RCC 7860 (cell line): ENCODE measurements at places on chromosomes 6 and 20.
A peak's percentile ranks its signal among the peaks of the same experiment; 100 is the strongest.

GRCh38 chr6:143333749-143334520, 116.6 kb downstream of the ADAT2 start:
- DNase-seq, result no peak

DNA sequence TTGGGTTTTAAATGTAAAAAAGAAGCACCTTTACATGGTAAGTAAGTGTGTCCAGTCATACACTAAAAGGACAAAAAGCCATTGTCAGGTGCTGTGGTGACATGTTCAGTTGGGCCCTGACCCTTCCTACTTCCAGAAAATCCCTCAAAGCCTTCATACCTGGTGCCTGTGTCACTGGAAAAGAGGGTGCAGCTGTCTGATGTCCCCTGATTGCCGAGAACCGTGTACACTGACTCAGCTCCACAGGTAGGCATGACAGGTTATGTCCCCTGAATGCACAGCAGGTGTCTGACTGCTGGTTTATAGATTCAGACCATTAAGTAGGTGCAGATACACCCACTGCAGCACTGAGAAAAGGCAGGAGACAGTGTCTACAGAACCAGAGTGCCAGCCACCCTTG, 99.1 kb downstream of the FOXC1 start:
- DNase-seq, result no peak

- DNase-seq, result no peak
These were observed 1.9 kb downstream of the KCNQ5 start for GRCh38 chr6:72623808-72624207.

DNA sequence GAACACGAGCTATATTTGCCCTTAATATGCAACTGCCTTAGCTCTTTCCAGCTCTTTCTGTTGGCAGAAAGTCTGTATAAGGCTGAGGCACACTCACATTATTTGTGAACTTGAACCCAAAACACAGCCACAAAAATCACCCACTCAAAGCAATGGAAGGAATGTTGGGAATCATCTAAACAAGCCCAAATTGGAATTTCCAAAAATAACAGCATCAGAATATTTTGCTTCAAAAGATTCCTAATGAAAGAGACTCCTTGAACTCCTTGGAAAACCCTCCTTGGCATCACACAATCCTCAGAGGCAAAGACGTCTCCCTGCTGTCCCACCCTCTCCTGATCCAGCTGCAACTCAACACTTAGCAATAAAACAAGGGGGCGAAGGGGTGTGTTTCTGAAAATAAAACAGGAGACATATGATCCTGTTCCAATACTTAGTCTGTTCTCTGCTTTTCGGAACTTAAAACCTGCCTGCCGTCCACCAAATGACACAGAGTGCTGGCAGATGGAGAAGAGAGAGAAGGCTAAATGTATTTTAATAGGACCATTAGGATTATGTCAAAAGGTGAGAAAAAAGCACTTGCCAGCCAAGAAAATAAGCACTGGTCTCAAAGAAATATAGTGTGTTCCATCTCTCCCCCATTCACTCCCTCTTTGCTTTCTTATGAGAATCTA, 320.7 kb upstream of the JARID2 start:
- DNase-seq, result no peak

GRCh38 chr6:150184850-150185731, 42.2 kb downstream of the PPP1R14C start:
- DNase-seq, result no peak

- peak; percentile 99 for DNase-seq
These were observed 7.8 kb upstream of the LCA5 start for GRCh38 chr6:79544939-79545450.

DNA sequence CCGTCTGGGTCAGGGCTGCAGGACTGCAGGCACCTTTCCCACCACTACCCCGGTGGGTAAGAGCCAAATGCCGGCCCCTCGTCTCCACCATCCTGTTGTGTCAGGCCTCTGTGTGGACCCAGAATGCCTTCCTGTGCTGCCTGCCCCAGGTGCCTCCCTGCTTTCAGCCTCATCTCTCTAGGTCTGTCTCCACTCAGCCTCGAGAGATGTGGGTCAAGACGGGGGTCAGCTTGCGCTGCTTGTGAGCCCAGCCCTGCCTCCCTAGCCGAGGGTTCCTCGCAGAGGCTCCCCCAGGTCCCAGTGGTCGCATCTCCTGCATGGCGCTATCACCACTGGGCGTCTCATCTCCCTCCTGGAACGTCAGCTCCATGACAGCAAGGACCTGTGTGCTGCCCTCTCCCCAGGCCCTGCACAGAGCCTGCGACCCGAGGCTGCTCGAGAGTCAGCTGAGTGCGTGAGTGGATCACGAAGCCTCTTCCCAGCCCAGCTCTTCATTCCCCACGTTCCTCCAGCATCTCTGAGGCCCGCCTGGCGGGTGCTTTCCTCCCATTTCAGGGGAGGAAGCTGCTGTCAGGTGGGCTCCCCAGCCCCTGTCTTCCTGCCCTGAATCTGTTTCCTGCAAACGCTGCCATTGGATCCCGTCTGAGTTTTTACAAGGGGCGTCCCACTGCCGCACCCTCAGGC, 38.7 kb upstream of the ZBP1 start:
- no peak for DNase-seq

DNA sequence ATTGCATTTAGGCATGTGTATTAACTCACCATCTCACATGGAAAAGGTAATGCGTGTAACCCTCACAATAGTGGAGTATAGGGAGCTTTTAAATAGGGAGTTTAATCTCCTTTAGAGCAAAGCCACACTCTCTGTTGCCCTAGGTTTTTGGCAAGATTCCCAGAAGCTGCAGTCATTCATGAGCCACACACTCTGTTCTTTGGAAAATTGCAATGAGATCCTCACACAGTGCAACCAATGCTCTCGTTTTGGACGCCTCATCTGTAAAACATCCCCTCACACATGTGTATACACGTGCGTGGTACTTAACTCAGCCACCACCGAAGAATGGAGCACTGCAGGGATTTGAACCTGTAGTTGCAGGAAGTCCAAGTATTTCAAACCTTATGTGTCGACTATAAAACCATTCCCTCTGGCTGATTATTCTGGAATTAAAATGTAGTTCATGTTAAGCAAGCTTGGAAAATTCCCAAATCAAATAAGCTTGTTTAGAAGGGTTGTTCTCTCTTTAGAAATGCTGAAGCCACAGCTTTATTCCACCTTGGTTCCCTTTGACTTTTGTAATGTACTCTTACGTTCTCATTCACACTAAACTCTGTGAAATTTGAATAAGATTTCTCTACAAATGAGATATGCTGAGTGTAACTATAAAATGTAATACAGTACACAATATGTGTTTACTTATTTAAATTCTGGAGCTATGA, 489.8 kb upstream of the MANEA start:
- peak; percentile 21 for DNase-seq

DNA sequence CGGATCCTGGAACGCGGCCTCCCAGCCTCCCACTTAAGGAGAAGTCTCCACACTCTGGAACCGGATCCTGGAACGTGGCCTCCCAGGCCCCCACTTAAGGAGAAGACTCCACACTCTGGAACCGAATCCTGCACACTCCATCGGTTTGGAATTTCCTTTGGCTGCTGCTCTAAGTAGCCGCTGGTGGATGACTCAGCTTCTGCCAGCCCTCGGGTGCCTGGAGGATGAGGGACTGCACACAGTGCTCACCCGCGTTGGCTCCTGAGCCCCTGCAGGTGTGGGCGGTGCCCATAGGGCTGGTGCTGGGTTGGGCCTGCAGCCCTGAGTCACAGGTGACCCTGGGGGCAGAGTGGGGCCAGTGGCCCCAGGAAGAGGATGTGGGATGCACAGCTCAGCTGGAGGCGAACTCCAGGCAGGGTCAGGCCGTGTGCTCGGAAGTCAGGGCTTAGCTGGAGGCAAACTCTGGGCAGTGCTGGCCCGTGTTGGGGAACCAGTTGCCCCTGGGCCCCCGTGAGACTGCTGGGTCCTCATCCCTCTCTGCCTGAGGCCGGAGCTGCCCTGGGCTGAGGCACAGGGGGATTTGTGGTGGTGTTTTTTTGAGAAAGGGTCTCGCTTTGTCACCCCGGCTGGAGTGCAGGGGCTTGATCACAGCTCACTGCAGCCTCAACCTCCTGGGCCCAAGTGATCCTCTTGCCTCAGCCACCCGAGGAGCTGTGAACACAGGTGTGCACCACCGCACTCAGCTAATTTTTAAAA, 13.9 kb upstream of the TNFRSF6B start:
- DNase-seq, result peak; percentile 100

DNA sequence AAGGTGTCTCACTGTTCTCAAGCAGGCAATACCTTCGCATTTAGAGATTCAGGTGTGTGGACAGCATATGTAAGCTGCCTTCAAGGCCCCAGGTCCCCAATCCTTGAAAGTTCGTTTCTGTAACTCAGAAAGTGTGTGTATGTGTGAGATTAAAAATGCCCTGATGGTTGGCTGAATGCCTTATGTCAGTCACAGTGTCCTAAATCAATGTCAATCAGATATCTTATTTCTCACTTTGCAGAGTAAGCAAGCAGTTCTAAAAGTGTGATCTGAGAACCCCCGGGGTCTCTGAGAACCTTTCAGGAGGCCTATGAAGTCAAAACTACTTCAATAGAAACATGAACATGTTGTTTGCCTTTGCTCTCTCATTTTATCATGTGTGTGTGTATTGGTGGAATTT, 123.2 kb upstream of the NUP153 start:
- DNase-seq, result no peak

GRCh38 chr6:37971266-37971665, 151.7 kb downstream of the ZFAND3 start:
- DNase-seq, result no peak

- no peak for DNase-seq
These were observed 34.1 kb upstream of the MYLK2 start for GRCh38 chr20:31785089-31785488.

DNA sequence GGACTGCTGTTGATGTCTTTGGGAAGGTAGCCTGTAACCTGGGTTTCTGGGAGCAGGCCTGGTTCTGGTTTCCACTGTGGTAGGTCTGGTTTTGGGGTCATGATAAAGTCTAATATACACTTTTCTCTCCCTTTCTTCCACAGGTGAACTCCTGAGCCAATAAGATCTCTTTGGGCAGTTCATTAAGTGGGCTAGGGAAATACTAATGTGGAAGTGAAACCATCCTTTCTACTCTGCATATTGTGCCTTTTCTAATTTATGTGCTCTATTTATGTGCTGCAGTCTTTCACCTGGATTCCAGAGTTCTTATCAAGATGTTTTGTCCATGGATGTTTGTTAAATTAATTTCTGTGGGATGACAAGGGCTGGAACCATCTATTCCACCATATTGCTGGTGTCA, 165.7 kb upstream of the PTPRK start:
- no peak for DNase-seq

DNA sequence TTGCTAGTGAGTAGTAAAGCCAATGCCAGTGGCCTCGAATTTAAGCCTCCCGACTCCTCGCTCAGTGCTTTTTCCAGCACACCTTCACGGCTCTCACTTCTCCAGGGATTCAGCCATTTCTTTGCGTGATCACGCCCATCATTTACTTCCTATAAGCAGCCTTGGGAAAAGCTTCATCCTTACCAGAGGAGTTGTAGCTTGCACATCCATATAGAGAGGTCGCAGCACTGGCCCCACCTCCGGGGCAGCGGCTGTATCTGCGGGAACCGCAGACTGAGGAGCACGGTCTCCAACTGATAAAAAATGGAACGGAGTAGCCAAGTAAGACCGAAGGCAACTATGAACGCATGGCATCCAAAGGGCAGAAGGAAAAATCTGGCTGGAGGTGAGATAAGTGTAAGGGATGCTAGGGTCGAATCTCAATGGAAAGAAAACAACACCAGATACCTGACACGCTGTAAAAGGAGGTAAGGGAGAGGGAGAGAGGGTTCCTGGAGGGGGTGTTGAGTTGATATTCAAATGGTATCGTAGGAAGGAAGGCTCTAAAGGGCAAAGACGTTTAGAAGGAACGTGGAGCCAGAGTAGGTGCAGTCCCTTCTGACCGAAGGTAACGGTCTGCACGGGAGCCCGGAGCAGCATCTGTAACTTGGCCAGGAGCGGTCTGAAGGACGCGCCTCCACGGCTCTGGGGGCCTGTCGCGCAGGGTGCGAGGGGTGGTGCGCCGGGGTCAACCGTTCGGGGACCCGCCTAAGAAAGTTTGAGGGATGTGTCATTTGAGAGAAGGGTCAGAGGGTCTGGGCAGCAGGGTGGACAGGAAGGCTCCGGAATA, 640 bp downstream of the NFS1 start:
- DNase-seq, result no peak

DNA sequence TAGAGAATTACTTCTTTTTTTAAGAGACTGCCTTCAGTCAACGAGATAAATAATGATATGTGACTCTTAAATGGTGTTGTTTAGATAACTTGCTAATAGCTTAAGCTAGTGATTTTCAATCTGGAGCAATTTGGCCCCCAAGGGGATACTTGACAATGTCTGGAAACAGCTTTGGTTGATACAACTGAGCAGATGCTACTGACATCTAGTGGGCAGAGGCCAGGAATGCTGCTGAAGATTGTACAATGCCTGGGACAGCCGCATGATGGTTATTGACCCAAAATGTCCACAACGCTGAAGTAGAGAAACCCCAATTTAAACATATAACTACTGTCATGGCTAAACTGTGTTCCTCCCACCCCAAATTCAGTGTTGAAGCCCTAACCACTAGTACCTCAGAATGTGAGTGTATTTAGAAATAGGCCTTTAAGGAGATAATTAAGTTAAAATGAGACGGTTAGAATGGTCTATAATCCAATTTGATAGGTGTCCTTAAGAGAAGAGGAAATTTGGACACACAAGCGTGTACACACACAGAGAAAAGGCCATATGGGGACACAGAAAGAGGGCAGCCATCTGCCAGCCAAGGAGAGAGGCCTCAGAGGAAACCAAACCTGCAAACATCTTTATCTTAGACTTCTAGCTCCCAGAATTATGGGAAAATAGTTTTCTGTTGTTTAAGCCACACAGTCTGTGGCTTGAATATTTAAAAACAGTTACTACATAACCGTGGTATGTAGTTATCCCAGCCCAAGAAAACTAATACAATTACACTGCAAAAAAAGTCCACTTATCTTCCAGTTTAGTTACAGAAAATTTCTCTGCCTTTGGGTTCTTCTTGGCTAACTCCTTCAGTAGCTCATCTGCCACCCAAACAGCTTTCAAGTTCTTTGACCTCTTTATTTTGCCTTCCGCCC, 22.2 kb downstream of the RWDD2A start:
- peak; percentile 33 for DNase-seq

GRCh38 chr6:159682295-159682694, 10.7 kb downstream of the SOD2 start:
- DNase-seq, result no peak

GRCh38 chr6:109296971-109297372, 85.3 kb downstream of the CD164 start:
- no peak for DNase-seq
